ENCODE measurements at places on chromosomes 5 and 9. TPM values are rescaled to one million over a fixed set of nuclear protein-coding genes. Genes with fewer than 3 reads are reported as not detected.
A peak's percentile ranks its signal among the peaks of the same experiment; 100 is the strongest.

DNA sequence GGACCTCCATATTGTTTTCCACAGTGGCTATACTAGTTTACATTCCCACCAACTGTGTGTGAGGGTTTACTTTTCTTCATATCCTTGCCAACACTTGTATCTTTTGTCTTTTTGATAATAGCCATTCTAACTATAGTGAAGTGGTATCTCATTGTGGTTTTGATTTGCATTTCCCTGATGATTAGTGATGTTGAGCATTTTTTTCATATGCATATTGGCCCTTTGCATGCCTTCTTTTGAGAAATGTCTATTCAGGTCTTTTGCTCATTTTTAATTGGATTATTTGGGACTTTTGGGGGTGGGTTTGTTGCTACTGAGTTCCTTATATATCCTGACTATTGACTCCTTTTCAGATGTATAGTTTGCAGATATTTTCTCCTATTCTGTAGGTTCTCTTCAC lies 44.4 kb downstream of the FEM1C start:
- H3K27ac ChIP-seq = no peak overlapping the region
- no peaks in the 10 kb centered on the region for H3K4me1 ChIP-seq
- no peak overlapping the region for H3K4me3 ChIP-seq
- no peaks in the 10 kb centered on the region for H3K36me3 ChIP-seq

GRCh38 chr5:83179966-83180365 lies 102.6 kb downstream of the XRCC4 start:
- H3K4me3 ChIP-seq = no peak overlapping the region
- no peaks in the 10 kb centered on the region for H3K4me1 ChIP-seq
- no peak overlapping the region for H3K27ac ChIP-seq
- H3K36me3 ChIP-seq = no peaks in the 10 kb centered on the region
- DNase-seq = no peak

DNA sequence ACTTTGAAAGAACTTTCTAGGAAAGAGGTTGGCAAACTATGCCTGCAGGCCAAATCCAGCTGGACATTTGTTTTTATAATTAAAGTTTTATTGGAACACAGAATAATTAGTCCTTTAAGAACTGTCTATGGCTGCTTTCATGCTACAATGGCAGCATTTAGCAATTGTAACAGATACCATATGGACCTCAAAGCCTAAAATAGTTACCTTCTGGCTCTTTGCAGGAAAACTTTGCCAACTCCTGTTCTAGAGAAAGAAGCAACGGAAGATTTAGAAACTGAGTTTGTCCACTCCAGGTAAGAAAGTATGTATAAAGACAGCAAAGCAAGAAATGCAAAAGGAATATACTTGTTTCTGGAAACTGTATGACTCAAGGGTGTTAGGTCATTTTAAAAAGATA lies 281.7 kb upstream of the TRPM3 start:
- no peak for DNase-seq
- no peaks in the 10 kb centered on the region for H3K4me1 ChIP-seq
- no peaks in the 10 kb centered on the region for H3K36me3 ChIP-seq
- no peaks in the 10 kb centered on the region for H3K27me3 ChIP-seq

DNA sequence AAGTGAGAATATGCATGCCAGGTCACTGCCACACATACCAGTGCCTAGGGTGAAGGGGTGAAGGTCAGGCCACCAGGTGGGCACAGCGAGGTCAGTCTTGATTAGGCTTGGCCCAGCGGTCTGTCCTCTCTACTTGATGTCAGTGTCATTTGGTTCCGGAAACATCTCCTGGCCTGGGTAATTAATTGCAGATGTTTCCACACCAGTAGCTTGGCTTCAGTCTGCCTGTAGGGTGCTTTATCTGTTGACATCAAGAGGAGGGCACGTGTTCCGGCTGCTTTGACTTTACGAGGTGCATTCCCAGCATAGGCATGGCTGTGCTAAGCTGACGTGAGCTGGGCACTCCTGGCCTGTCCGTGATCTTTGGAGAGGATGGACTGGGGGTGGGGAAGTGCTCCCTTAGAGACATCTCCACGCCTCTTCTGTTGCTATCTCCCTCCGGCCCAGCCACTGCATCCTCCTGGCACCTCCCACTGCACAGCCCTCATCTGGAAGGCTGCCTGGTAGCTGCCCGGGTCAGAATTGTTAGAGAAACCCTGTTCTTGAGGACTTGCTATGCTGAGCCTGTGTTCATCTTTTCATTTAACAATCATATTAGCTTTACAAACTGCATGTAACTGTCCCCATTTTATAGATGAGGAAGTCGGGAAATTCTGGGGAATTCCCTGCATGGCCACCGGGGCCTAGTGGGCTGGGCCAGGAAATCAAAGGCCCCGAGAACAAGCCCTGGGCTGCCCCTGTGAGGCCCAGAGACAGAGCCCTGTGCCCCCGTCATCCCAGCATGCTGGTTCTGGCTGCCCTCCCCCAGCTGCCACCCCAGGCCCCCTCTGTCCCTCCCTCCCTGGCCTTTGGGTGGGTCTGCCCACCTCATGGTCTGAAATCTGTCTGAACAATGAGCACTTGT lies 29.1 kb downstream of the JADE2 start:
- H3K36me3 ChIP-seq = peaks cover 9% of the 10 kb centered on the region
- no peaks in the 10 kb centered on the region for H3K27me3 ChIP-seq
- no peak overlapping the region for H3K4me3 ChIP-seq
- peaks cover 3% of the 10 kb centered on the region for H3K4me1 ChIP-seq
- H3K27ac ChIP-seq = no peak overlapping the region

DNA sequence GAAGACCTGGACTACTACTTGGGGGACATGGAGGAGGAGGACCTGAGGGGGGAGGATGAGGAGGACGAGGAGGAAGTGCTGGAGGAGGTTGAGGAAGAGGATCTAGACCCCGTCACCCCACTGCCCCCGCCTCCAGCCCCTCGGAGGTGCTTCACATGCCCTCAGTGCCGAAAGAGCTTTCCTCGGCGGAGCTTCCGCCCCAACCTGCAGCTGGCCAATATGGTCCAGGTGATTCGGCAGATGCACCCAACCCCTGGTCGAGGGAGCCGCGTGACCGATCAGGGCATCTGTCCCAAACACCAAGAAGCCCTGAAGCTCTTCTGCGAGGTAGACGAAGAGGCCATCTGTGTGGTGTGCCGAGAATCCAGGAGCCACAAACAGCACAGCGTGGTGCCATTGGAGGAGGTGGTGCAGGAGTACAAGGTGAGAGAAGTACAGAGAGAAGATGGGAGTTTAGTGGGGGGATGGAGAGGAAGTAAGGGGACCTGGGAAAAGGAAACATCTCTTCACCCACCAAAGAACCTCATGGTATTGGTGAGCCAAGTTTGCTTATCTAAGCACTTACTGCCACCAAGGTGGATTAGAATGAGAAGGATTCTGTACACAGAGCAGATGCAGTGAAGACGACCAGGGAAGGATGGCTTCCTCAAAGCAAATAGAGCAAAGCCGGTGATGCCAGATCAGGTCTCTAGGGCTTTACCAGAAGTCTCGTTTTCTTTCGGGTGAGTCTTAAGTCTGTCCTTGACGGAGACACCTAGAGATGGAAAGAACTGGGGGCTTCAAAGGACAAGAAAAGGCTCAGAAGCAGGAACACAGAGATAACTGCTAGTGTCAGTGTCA lies 1.5 kb downstream of the TRIM41 start:
- H3K4me1 ChIP-seq = peaks cover 8% of the 10 kb centered on the region
- DNase-seq = no peak
- no peaks in the 10 kb centered on the region for H3K36me3 ChIP-seq
- H3K4me3 ChIP-seq = peak overlapping the region; percentile 98
- H3K27ac ChIP-seq = peak overlapping the region; percentile 46
- no peaks in the 10 kb centered on the region for H3K27me3 ChIP-seq

DNA sequence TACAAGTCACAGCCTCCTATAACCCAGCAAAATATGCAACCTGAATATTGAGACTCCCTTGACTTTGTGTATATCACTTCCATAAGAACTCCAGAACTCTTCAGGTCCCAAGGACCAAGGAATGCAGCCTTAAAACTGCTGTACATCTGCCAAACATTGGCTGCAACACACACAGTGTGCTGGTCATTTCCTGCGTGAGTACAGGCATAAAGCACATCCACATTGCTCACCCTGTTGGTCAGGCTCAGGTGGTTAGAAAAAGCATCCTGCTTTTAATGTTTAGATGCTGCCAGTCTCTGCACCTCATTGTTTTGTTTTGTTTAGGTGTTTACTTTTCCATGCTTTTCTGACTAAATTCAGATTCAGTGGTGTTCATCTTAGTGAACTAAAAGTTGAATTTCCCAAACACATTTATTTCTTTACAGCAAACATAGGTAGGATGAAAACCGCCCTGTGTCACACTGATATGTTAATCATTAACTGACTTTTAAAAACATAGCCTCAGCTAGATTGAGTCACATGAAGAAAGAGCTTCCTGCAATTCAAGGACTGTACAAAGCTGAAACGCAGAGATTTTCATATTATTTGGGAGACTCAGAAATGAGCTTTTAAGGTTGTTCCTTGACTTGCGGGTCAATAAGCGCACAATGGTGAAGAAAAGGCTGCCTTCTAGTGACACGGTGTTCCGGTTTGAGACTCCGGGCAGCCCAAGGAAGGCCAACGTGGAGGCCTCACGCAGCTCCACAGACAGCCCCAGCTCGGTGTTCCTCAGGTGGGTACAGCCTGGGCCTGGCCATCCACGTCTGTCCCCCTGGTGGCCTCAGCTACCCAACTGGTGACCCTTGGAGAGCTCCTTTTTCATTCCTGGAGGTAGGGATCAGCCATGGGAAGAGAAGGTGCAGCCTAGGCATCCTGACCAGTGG lies 52.2 kb upstream of the GRAMD2B start:
- no peak overlapping the region for H3K27ac ChIP-seq
- H3K36me3 ChIP-seq = no peaks in the 10 kb centered on the region
- no peak for DNase-seq
- H3K4me3 ChIP-seq = no peak overlapping the region
- no peaks in the 10 kb centered on the region for H3K27me3 ChIP-seq
- H3K4me1 ChIP-seq = peaks cover 25% of the 10 kb centered on the region

- H3K27ac ChIP-seq = no peak overlapping the region
- H3K36me3 ChIP-seq = no peaks in the 10 kb centered on the region
- DNase-seq = no peak
- no peaks in the 10 kb centered on the region for H3K27me3 ChIP-seq
Observed at GRCh38 chr5:34571677-34572041, 84.5 kb upstream of the RAI14 start.

- H3K27ac ChIP-seq = no peak overlapping the region
- no peak for DNase-seq
- H3K4me1 ChIP-seq = no peaks in the 10 kb centered on the region
Observed at GRCh38 chr5:43281840-43282658, 31.2 kb downstream of the HMGCS1 start.

DNA sequence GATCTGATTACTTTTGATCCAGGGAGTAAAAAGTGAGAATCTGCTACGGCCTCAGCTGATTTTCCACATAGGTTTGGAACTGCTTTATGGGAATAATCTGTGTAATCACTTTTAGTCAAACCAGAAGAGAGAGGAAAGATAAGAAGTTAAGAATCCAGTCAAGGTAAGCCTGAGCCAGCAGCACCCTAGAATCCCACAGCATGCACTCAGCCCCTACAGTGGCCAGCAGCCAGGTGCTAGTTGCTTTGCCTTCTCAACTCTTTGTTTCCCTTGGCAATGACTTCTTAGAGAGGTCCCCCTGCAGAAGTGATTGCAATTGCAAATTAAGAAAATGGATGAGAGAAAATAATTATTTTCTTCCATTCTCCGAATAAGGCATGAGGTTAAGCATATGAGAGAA lies 59.7 kb upstream of the TMED7 start:
- H3K4me1 ChIP-seq = no peaks in the 10 kb centered on the region
- no peak overlapping the region for H3K27ac ChIP-seq
- no peak for DNase-seq
- no peaks in the 10 kb centered on the region for H3K36me3 ChIP-seq
- no peak overlapping the region for H3K4me3 ChIP-seq

- no peaks in the 10 kb centered on the region for H3K36me3 ChIP-seq
- no peak overlapping the region for H3K4me3 ChIP-seq
- H3K27ac ChIP-seq = no peak overlapping the region
- no peaks in the 10 kb centered on the region for H3K27me3 ChIP-seq
Observed at GRCh38 chr9:116700882-116701865, 14.1 kb downstream of the TRIM32 start.

- no peaks in the 10 kb centered on the region for H3K4me1 ChIP-seq
- H3K36me3 ChIP-seq = no peaks in the 10 kb centered on the region
- no peak overlapping the region for H3K27ac ChIP-seq
- no peak overlapping the region for H3K4me3 ChIP-seq
- H3K27me3 ChIP-seq = no peaks in the 10 kb centered on the region
Observed at GRCh38 chr5:89457411-89458331, 574.7 kb upstream of the MEF2C start.

DNA sequence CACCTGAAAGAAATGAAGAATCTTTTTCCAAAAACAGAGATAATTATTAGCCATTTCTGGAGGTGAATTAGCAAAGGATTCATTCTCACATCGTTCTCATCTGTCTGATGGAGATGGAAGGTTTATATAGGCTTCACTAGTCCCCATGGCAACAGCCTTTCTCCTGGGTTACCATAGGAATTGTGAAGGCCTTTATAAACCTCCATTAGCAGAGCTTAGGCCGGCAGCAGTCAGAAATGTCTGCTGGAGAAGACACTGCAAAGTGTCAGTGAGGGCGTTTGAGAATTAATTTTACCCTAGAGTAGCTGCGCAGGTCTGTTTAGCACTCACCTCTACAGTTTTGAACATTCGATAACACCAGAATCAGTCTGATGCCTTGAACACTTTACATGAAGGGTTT lies 290.4 kb upstream of the NR4A3 start:
- H3K27ac ChIP-seq = no peak overlapping the region
- H3K4me3 ChIP-seq = no peak overlapping the region
- H3K27me3 ChIP-seq = no peaks in the 10 kb centered on the region
- H3K4me1 ChIP-seq = no peaks in the 10 kb centered on the region

DNA sequence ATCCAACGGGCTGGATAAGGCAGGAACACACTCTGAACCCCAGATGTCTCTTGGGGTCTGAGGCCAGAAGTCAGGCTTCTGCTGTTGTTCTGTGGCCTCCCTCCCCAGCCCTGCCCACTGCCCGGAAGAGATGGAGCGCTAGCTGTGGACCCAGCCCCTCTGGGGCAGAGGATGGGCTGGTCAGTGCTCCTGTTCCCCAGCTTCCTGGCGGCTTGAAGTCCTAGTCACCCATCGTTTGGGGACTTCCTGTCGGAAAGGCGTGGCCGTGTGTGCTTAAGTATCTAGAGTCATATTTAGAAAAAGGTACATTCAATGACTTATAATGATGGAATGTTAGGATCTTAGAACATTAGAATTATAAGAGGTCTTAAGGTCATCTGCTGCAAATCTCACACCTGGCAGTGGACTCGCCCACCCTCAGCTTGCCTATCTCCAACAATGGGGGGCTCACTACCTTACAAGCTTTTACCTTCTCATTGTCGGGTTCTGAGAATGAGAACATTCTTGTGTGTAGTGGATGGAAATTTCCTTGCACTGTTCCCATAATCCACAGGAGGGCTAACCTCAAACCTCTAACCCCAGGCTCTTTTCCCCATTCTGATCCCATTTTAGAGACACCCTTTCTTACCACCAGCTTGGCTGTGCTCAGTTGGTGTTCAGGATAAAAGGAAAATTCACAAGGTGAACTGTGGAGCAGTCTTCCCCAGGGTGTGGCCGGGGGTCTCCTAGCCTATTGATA lies 13.4 kb upstream of the AIF1L start:
- H3K4me3 ChIP-seq = no peak overlapping the region
- H3K27me3 ChIP-seq = no peaks in the 10 kb centered on the region
- no peaks in the 10 kb centered on the region for H3K4me1 ChIP-seq
- DNase-seq = no peak
- H3K36me3 ChIP-seq = no peaks in the 10 kb centered on the region
- H3K27ac ChIP-seq = no peak overlapping the region

ACER2 gene
- total RNA-seq = 8.8 TPM

MCIDAS gene
- total RNA-seq = not detected

FGFR4 gene
- total RNA-seq = 88.4 TPM

CXCL14 gene
- 2.4 TPM for total RNA-seq

GPRIN1 gene
- total RNA-seq = 12.8 TPM

CIZ1 gene
- 107 TPM for total RNA-seq

NFIB gene
- 11.6 TPM for total RNA-seq

BRD8 gene
- 75.8 TPM for total RNA-seq

PPIC gene
- 9.0 TPM for total RNA-seq

SLC34A1 gene
- not detected for total RNA-seq
